ENCODE measurements at places on chromosomes 3 and 15. TPM values are rescaled to one million over a fixed set of nuclear protein-coding genes. Genes with fewer than 3 reads are reported as not detected.

DNA sequence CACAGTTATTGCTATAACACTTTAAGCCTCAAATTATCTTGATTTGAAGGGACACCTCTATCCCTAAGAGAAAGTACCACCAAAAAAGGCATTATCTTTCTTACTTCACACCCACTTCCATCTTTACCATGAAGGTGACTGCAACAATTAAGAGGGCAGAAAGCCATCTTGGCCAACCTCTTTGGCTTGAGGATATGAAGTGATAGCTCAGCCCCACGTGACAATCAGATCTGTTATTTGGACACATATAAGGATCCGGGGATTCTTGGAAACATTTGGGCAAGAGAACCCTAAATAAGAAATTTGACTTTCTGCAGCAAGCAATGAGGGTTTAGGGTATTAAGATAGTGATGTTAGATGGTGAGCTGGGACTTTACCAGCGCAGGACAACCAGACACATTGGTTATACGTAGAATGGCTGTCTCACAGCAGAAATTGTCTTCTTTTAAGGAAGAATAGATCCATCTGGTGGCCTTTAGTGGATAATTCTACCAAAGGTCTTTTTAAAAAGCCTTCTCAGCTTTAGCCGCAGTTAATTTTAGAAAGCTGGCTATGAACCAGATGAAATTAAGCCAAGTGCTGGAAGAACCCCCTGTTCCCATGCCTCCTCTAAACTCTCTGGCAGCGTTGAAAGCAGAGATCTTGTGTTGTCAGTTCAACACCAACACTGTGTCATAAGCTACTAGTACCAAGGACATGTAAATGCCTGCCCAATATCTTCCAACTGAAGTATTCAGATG lies 12.3 kb downstream of the HCLS1 start:
- peak overlapping the region; percentile 56 for H3K27ac ChIP-seq
- H3K36me3 ChIP-seq, result no peaks in the 10 kb centered on the region
- H3K4me1 ChIP-seq, result peaks cover 14% of the 10 kb centered on the region
- H3K27me3 ChIP-seq, result no peaks in the 10 kb centered on the region
- DNase-seq, result no peak
- H3K4me3 ChIP-seq, result no peak overlapping the region

DNA sequence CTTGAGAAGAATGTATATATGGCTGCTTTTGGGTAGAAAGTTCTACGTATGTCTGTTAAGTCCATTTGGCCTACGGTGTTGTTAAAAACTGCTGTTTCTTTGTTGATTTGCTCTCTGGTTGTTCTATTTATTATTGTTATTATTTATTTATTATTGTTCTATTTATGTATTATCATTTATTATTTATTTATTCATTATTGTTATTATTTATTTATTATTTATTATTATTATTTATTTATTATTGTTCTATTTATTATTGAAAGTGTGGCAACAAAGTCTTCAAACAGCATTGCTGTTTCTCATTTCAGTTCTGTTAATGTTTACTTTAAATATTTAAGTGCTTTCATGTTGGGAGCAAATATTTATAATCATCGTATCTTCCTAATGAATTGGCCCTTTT lies 66.7 kb downstream of the SI start:
- H3K4me3 ChIP-seq, result no peak overlapping the region
- H3K4me1 ChIP-seq, result no peaks in the 10 kb centered on the region
- no peak for DNase-seq
- no peaks in the 10 kb centered on the region for H3K36me3 ChIP-seq

DNA sequence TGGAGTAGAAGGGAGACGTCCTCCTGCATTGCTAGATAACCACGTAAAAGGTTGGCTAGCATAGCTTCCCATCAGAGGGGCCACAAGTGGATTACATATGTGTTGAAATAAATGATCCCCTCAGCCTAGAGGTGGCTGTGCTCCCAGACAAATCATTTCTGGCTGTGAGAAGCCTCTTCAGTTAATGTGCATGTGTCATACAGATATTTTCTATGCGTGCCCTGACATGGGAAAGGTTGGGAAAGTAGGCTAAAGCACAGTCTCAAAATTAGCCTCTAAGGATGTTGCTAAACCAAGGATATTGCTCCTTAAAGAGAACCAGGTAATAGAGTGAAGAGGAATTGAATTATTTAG lies 17.8 kb downstream of the USP3 start:
- no peak overlapping the region for H3K4me3 ChIP-seq
- peak overlapping the region; percentile 30 for H3K27ac ChIP-seq
- H3K4me1 ChIP-seq, result peaks cover 57% of the 10 kb centered on the region
- no peaks in the 10 kb centered on the region for H3K27me3 ChIP-seq
- DNase-seq, result no peak
- no peaks in the 10 kb centered on the region for H3K36me3 ChIP-seq

GRCh38 chr3:138845181-138845601 lies 10.5 kb upstream of the PIK3CB start:
- H3K4me3 ChIP-seq, result no peak overlapping the region
- no peaks in the 10 kb centered on the region for H3K27me3 ChIP-seq
- no peak overlapping the region for H3K27ac ChIP-seq
- no peaks in the 10 kb centered on the region for H3K36me3 ChIP-seq

DNA sequence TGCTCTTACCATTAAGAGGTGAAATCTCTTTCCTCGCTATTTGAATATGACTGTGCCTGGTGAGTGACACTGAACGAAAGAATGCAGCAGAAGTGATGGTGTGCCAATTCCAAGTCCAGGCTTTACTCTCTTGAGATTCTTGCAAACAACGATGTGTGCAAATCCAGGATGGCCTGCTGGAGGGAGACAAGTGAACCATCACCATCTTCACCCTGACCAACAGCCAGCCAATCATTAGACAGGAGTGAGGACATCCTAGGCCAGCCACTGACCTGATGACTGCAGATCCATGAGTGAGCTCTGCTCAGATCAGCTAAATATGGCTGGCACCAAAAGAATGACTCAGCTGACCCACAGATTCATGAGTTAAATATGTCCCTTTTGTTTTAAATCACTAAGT lies 878.0 kb downstream of the PDCD6IP start:
- DNase-seq, result no peak
- no peaks in the 10 kb centered on the region for H3K27me3 ChIP-seq
- H3K36me3 ChIP-seq, result no peaks in the 10 kb centered on the region
- no peaks in the 10 kb centered on the region for H3K4me1 ChIP-seq

GNB4 gene
- total RNA-seq, result 39.5 TPM

DNA sequence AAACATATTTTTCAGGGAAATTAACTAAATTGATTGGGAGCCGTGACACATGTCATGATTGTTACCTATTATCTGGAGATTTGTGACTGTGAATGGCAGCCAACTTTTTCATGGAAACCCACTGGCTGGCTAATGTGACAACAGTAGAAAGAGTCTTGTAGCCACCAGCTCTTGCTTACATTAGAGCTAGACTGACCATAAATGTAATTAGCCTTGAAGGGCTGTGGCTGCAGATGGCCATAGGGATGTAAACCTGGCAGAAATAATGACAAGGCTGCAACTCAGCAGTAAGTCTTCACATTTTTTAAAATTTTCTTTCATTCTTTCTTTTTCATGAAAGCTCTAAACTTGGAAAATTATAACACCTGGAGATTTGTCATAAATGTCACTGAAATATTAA lies 168.2 kb upstream of the ROBO2 start:
- no peak for DNase-seq
- no peak overlapping the region for H3K4me3 ChIP-seq
- H3K27me3 ChIP-seq, result no peaks in the 10 kb centered on the region
- H3K27ac ChIP-seq, result no peak overlapping the region
- no peaks in the 10 kb centered on the region for H3K36me3 ChIP-seq
- no peaks in the 10 kb centered on the region for H3K4me1 ChIP-seq
